T-helper 2 cell treated with Interferon-gamma antibody and Interleukin-4, amounts not matched to agents 100 ng/mL and 5 ng/mL, for 36 hours (primary cell): ENCODE measurements at places on chromosomes 5 and 9. TPM values are rescaled to one million over a fixed set of nuclear protein-coding genes. Genes with fewer than 3 reads are reported as not detected.

ADAMTS13 gene
- total RNA-seq: 2.3 TPM in 2 replicates

S1PR3 gene
- 0.82 and 1.0 TPM in 2 replicates for total RNA-seq

RANBP17 gene
- not detected in 2 replicates for total RNA-seq

SLC46A2 gene
- total RNA-seq: not detected in 2 replicates

ATP6V0E1 gene
- 159 and 170 TPM in 2 replicates for total RNA-seq

GNA14 gene
- total RNA-seq: not detected in 2 replicates

LCN10 gene
- total RNA-seq: 0.34 TPM in 1 of 2 replicates, not detected in the other

SPATA31D4 gene
- total RNA-seq: not detected in 2 replicates

NMUR2 gene
- not detected in 2 replicates for total RNA-seq

CAMK2A gene
- not detected in 2 replicates for total RNA-seq

UBE2QL1 gene
- total RNA-seq: not detected in 2 replicates

TRAF1 gene
- total RNA-seq: 78.8 and 82.3 TPM in 2 replicates

TRPM6 gene
- total RNA-seq: 0.05 TPM in 1 of 2 replicates, not detected in the other

IFNA21 gene
- not detected in 2 replicates for total RNA-seq

PCDHA1 gene
- not detected in 2 replicates for total RNA-seq

TGFBI gene
- total RNA-seq: 0.45 TPM in 1 of 2 replicates, not detected in the other

ELOVL7 gene
- 0.39 and 0.48 TPM in 2 replicates for total RNA-seq

PLCXD3 gene
- not detected in 2 replicates for total RNA-seq

BAAT gene
- not detected in 2 replicates for total RNA-seq

TCF7 gene
- 30.8 and 31.8 TPM in 2 replicates for total RNA-seq

ENTPD8 gene
- not detected in 2 replicates for total RNA-seq

ADRB2 gene
- total RNA-seq: 0.34 and 0.70 TPM in 2 replicates

SPINK7 gene
- not detected in 2 replicates for total RNA-seq

NAIP gene
- total RNA-seq: 13.1 and 14.0 TPM in 2 replicates

FER gene
- total RNA-seq: 3.4 and 4.4 TPM in 2 replicates

CANX gene
- total RNA-seq: 547 and 558 TPM in 2 replicates

QRFP gene
- total RNA-seq: not detected in 2 replicates

RABGAP1 gene
- 28.2 and 32.7 TPM in 2 replicates for total RNA-seq
